ENCODE measurements at places on chromosomes 4 and X. TPM values are rescaled to one million over a fixed set of nuclear protein-coding genes. Genes with fewer than 3 reads are reported as not detected.

DNA sequence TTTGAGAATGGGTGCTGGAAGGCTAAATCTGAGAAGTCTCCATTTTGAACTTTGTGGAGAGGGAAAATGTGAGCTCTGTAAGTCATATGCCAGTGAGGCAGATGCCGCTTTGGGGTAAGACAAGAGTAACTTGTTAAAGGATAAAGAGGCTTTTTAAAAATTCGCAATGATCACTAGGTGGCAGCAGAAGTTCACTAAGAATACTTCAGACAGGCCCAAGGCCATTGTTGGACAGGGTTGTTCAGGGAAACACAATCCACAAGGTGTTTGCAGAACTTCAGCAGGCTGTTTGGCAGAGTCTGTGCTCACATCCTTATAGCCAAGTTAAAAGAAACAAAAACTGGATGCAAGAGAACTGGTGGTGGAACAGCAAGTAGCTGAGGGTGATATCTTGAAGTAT is 13.7 kb upstream of the PIGA start:
- peak; percentile 13 for DNase-seq

DNA sequence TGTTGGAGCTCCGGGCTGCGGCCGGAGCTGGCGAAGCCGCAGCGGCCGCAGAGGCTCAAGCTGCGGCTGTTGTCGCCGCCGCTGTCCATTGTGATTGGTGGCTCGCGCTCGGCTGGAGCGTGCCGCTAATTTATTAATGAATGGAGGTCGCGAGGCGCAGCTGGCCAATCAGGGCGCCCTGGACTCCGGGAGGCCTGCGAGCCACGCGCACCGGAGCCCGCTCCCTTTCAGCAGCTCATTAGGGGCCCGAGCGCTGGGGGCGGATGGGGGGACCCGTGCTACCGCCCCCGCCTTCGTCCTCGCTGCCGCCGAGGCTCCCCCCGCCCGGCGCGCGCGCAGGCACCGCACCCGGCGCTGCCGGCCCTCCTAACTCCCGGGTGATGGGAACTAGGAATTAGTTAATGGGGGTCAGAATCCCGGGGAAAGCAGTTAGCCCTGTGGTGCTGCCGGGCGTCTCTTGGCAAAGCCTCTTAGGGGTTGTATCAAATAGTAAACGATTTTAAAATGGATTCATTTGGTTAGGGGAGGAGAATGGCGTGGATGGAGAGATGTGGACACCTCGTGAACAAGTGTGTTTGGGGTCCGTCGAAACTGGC is 589 bp upstream of the NEUROG2 start:
- no peak for DNase-seq

DNA sequence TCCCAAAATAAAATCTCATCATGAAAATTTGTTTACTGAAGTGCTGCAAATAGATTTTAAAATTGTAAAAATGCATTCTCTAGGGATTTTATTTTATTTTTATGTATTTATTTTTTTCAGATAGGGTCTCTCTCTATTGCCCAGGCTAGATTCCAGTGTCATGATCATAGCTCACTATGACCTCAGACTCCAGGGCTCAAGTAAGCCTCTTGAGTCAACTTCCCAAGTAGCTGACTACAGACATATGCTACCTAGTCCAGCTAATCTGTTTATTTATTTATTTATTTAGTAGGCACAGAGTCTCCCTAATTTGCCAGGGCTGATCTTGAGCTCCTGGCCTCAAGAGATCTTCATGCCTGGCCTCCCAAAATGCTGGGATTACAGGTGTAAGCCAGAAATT is 317.7 kb upstream of the ANXA10 start:
- no peak for DNase-seq

DNA sequence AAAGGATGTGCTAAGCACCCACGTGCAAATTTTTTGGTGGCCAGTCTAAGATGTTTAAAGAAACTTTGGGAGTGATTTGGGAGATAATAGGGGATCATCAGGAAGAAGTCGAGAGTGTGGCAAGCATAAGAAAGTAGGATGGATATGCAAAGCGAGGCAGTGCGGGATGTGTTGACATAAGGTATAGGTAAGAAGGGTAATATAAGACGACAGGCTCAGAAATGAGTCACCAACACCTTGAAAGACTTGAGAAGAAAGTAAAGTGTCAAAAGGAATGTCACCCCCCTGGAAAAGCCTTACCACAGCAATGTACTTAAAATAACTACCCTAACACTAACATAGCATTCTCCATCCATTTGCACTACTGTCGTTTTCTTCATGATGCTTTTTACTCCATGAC is 69.8 kb upstream of the BMP2K start:
- no peak for DNase-seq

DNA sequence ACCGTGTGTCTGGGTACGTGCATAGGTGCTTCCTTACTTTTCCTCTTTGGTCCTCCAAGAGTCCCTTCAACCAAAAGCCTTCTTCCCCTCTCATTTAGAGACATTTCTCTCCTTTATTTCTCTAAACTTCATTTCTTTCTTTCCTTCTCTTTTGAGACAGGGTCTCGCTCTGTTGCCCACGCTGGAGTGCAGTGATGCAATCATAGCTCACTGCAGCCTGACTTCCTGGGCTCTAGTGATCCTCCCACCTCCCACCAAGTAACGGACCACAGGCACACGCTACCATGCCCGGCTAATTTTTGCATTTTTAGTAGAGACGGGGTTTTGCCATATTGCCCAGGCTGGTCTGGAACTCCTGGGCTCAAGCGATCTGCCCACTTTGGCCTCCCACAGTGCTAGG is 42.2 kb downstream of the ACOX3 start:
- no peak for DNase-seq

DNA sequence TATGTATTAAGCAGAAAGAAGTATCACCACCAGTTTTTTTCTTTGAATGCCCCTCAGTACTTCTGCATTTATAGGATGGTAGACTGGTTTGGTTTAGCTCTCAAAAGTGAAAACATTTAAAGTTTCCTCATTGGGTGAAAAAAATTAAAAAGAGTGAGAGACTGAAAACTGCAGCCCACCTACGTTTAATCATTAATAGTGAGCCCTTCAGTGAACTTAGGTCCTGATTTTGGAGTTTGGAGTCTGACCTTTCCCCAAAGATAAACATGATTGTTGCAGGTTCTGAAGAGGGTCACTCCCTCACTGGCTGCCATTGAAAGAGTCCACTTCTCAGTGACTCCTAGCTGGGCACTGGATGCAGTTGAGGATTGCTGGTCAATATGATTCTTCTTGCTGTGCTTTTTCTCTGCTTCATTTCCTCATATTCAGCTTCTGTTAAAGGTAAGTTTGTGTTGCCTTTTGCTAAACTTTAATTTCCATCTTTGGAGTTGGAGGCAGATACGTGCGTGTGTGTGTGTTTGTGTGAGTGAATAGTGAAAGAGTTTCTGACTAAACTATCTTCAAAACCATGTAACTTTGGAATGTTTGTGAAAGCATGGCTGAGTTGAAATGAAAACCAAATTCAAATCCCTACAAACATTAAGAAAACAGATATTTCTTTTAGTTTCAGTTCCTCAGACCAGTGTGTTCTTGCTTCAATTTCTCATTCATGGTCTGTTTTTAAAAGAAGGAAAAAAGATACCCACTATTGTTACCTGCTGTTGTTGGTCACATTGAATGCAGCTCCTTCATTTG is at the start of gene MTTP:
Gene MTTP, plus strand, starts transcription at position 295 of the 795 bp plus-strand sequence. Its CDS starts 86 bp downstream, at position 381.
- no peak for DNase-seq

The BMX gene
- total RNA-seq, result 2.0 TPM

The MAGEB1 gene
- not detected for total RNA-seq

The ARMCX1 gene
- 5.2 TPM for total RNA-seq

The GAGE12F gene
- total RNA-seq, result not detected
